Fibroblast of the aortic adventitia (primary cell): ENCODE measurements at places on chromosomes 13 and 19.

DNA sequence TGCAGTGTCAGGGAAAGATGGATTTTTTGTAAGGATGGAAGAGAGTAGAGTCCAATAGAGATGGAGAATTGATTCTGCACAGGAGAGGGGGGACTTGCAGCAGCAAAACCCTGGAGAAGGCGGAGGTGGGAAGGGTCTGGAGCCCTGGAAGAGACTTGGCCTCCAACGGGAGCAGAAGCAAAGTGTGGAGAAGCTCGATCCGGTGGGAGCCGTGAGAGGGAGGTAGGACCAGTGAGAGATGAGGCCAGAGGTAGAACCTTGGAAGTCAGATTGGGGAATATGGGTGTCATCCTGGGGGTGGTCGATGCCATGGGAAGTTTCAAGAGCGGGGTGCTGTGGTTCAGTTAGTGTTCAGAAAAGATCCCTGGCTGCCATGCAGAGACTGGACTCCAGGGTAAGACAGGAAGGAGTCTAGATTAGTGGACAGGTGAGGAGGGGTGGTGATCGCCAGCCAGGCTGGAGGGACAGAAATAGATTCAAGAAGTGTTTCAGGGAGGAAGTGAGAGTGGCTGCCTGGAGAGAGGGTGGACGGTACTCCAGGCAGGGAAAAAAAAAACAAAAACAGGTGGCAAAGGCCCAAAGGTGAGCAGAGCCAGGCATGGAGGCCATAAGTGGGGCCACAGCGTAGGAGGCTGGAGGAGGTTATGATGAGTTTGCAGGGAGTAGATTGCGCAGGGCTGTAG is 2.6 kb downstream of the PPP5C start:
- DNase-seq: no peak

- DNase-seq: peak; percentile 96
Observed at GRCh38 chr19:13154241-13154778, 4.1 kb downstream of the IER2 start.

- no peak for DNase-seq
Observed at GRCh38 chr13:25887962-25888655, 163.7 kb downstream of the SHISA2 start.

DNA sequence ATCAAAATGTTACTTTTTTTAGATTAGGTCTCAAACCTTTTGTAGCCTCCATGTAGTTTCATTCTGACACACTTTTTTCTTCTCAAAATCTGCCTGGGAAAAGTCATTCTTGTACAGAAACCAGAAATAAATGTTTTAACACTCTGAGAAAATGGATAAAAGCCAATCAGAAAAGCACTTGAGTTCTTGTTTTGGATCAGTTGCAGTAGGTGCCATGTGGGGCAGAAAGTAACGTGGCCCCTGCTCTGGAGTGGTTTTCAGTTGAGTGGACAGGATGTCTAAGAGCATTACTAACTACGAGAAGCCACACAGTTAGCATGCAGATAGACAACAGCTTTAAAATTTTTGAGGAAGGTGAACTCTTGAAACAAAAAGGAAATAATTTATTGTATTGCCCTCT is 19.1 kb downstream of the GPR183 start:
- DNase-seq: no peak

DNA sequence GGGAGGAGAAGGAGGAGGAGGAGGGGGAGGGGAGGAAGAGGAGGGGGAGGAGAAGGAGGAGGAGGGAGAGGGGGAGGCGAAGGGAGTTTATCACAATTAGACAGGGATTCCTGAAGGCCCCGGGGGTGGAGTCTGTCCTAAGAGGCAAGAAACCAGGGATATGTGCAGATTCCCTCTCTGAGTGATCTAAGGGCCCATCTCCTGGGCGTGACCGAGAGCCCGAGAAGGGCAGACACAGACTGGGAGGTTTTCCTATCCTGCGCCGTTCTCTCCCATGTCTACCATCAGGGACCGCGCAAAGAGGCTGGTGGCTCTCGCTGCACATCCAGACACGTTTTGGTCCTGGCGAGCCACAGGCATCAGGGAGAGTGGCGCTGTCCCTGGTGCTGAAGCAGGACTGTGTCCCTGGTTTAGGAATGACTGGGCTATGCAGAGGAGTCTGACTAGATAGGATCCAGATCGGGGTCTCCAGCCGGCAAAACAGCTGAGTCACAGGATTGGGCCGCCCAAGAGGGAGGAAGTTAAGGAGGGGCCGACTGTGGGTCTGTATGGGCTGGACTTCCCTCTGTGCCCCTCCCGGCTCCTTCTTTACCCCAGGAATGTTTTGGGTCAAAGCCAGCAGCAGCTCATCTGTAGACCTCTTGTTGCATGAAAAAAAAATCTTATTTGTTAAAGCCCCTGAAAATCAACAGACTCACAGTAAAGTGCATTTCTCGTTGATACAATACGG is 17.9 kb upstream of the ZNF175 start:
- DNase-seq: peak; percentile 67

DNA sequence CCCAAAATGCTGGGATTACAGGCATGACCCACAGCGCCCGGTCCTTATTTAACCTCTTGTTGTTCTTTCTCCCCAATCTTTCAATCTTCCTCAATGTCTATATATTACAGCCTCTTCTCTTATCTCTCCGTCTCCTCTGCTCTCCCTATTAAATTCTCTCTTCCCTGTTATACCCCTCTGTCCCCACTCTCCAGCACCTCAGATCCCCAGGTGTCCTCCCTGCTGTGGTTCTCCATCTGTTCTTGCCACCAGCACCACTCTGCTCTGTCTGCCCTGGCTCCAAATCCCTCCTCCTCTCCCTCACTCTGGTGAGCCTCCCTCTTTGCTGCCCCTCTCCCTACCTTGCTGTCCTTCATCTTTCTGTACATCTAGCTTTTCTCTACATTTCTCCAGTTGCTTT is 1.1 kb downstream of the ZNF600 start:
- DNase-seq: no peak

- no peak for DNase-seq
Observed at GRCh38 chr13:77548095-77548494, 12.6 kb downstream of the SCEL start.

GRCh38 chr13:27673911-27674310 is 52.2 kb downstream of the POLR1D start:
- no peak for DNase-seq

GRCh38 chr13:45269204-45269603 is 68.4 kb upstream of the KCTD4 start:
- peak; percentile 13 for DNase-seq
